ENCODE measurements at places on chromosomes 6 and 20.

DNA sequence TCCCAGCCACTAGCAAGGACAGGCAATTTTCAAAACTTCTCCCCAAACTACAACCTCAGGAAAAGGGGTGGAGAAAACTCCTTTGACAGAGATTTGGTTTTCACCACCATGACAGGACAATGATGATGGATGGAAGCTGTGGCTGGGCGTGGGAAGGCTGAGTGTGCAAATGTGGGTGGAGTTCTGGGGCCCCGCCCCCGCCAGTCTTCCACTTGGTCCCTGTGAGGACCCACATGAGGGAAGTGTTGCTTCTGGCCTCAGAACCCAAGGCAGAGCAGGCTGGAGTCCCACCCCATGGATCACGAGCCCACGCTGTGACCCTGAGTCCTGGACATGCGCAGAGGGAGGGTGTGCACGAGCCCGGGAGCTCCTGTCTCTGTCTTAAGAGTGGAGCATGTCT, 21.5 kb upstream of the MRGBP start:
- H3K4me3 ChIP-seq: no peak overlapping the region
- H3K27ac ChIP-seq: peak overlapping the region; percentile 66
- peaks cover 1% of the 10 kb centered on the region for H3K27me3 ChIP-seq
- peaks cover 48% of the 10 kb centered on the region for H3K4me1 ChIP-seq

- H3K27ac ChIP-seq: no peak overlapping the region
- no peaks in the 10 kb centered on the region for H3K4me1 ChIP-seq
- no peak overlapping the region for H3K4me3 ChIP-seq
- no peak for DNase-seq
These were observed 13.8 kb upstream of the SMOC2 start for GRCh38 chr6:168427184-168427583.

- no peak overlapping the region for H3K4me3 ChIP-seq
- H3K4me1 ChIP-seq: no peaks in the 10 kb centered on the region
- no peak overlapping the region for H3K27ac ChIP-seq
- no peaks in the 10 kb centered on the region for H3K36me3 ChIP-seq
- DNase-seq: no peak
These were observed 64.1 kb upstream of the SOX4 start for GRCh38 chr6:21529431-21529830.

GRCh38 chr6:163469459-163469985, 55.0 kb downstream of the QKI start:
- H3K4me3 ChIP-seq: no peak overlapping the region
- peaks cover 16% of the 10 kb centered on the region for H3K4me1 ChIP-seq
- no peak overlapping the region for H3K27ac ChIP-seq
- H3K27me3 ChIP-seq: no peaks in the 10 kb centered on the region
- peaks cover 57% of the 10 kb centered on the region for H3K36me3 ChIP-seq

GRCh38 chr6:153031335-153031955, 28.9 kb upstream of the MTRF1L start:
- H3K27me3 ChIP-seq: peaks cover 32% of the 10 kb centered on the region
- H3K27ac ChIP-seq: no peak overlapping the region
- DNase-seq: no peak
- no peak overlapping the region for H3K4me3 ChIP-seq
- H3K36me3 ChIP-seq: no peaks in the 10 kb centered on the region

- no peak for DNase-seq
- no peaks in the 10 kb centered on the region for H3K4me1 ChIP-seq
- H3K4me3 ChIP-seq: no peak overlapping the region
These were observed 58.6 kb downstream of the LIN28B start for GRCh38 chr6:105015482-105015881.

DNA sequence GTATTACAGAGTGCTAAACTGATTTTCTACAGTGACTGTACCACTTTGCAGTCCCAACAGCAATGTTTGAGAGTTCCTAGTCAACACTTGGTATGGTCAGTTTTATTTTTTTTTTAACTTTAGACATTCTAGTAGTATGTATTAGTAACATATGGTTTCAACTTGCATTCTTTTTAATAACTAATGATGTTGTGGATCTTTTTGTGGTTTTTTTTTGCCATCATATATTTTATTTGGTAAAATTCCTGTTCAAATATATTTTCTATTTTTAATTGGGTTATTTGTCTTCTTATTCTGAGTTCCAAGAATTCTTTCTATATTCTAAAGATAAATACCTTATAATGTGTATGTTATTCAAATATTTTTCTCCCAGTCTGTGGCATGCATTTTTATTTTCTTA, 189.4 kb upstream of the ECI2 start:
- H3K4me1 ChIP-seq: no peaks in the 10 kb centered on the region
- DNase-seq: no peak
- H3K27me3 ChIP-seq: peaks cover 8% of the 10 kb centered on the region
- H3K27ac ChIP-seq: no peak overlapping the region
- H3K36me3 ChIP-seq: no peaks in the 10 kb centered on the region

Measured in activated CD4-positive, alpha-beta T cell treated with anti-CD3 and anti-CD28 coated beads, Interleukin-2, amount 10 ng/mL, durations not matched to agents 7 days and 5 days (primary cell).